ENCODE measurements at places on chromosomes 11 and 22. TPM values are rescaled to one million over a fixed set of nuclear protein-coding genes. Genes with fewer than 3 reads are reported as not detected.
A peak's percentile ranks its signal among the peaks of the same experiment; 100 is the strongest.

- DNase-seq: no peak
These were observed 1.7 kb upstream of the RTCB start for GRCh38 chr22:32413719-32414118.

DNA sequence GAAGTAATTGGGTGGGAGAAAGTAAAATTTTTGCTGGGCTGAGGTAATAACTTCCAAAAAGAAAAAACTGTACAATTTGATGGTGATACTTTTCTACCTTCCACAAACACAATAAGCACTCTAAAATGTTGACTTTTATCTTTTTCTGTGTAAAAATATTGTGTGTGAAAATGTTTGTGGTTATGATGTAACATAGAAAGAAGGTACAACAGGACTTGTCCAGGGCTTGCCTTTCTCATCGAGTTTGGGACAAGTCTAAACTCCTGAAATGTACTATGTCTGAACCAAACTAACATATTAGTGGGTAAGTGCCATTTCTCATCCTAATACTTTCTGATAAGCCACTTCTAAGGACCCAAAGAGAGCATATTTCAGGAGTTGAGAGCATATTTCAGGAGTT, 174.2 kb upstream of the PDGFD start:
- DNase-seq: no peak

DNA sequence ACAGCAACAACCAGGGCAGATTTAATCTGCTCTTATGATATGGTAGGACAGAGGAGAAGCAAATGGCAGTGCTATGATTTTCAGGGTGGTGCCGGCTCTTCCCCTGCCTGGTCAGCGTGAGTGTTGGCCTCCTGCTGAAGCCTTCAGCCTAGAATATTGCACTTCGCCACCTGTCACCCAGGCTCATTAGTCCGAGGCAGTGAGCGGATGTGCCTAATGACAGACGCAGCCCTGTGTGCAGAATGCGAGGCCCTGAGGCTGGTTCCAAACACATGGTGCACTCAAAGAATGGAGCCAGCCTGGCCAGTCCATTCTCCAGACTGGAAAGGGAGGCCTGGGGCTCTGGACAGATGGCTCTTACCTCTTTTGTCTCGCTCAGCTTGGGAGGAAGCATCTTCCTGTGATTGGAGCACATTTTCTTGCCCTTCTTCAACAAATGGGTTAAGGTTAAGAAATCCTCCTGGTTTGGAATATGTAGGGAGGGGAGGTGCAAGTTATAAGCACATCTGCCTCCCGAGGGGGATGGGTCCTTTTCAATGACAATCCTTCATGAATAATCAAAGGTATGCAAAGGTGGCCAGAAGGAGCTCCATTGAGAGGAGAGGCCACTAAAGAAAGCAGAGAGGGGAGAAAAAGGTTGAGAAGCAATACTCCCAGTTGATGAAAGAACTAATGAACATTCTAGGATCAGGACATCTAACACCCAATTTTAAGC, 39.7 kb upstream of the GALNT18 start:
- peak; percentile 40 for DNase-seq

DNA sequence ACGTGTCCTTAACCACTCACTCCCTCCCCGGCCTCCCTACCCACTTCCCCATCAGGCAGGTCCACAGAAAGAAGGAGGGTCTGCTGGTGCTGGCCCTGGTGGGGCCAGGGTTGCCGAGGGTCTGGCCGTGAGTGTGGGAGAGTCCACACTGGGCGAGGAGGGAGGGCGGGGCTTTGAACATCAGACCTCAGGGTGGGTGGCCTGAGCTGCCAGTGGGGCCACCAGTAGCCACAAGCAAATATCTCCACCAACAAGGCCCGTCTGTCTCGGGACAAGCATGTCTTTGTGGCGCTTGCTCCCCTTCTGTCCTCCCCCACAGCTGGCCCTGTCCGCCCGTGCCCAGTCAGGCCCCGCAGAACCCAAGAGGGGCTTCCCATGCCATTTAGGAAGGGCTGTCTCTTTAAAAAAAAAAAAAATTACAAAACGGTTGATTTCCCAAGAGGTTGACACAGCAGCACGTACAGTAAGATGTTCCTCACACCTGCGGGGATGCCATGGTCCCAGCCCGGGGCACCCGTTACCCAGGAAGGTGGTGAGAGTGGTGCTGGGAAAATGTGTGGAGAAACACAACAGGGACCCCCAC, 17.7 kb upstream of the TALDO1 start:
- DNase-seq: no peak

DNA sequence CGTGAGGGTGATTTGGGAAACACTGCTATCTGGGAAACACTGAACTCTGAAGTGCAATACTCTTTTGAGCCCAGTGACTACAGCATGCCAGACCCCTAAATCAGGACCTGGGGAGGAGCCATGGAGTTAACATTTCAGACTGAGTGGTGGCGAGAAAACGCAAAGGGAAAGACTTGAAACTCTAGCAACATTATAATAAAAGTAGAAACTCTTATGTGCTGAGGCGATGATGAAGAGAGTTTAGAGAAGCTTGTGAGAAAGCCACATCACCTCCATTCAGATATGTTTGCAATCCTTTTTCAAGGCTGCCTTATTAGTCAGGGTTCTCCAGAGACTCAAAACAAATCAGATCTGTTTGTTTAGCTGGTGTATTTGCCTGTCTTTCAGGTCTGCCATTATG, 1.9 kb downstream of the FEN1 start:
- DNase-seq: no peak

DNA sequence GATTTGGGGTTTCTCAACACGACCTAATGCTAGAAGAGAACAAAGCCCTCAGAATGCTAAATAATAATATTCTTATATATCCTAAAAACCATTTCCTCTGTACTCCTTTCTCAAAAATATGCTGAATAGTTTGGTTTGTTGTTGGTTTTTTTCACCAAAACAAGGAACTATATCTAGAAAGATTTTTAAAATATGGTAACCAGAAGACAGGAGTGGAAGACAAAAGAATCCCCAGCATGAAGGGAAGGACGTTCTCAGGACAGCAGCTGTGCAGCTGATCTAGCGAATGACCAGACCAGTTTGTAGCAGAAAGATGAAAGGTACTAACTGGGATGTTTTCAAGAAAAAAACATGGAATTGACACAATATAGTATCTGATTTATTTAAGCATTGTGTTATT, 19.3 kb downstream of the FEZ1 start:
- DNase-seq: no peak

DNA sequence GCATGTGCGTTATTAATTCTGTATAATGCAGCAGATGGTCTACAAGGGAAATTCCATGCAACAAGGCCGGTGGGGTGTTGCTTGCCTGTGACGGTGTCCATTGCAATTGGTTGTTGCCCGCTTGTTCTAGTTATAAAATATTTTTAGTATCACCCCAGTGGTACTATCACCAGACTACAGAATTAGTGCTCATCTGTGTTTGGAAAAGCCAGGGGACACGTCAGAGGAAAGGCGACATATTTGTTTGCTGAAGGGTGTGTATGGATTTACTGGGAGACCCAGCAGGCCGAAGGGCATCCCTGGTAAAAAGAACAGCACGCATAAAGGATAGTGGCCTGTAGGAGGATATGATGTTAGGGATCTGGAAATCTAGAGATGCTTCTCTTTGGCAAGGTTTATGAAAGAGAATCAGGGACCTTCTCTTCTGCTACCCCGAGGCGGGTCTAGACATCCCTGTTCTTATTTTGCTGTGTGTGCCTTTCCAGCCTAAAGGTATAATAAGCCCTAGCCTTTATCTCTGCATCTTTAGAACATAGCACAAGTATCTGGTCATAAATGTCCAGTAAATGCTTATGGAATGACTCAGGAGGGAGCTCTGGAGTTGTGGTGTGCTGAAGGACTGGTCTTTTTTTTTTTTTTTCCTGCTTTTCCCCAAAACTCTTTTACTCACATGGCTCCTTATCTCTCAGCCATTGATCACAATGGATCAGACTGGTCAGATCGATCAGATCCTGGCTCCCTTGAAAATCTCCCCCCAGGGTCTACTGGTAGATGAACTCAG, 90.9 kb downstream of the LDLRAD3 start:
- no peak for DNase-seq

- no peak for DNase-seq
These were observed 27.2 kb upstream of the SYT13 start for GRCh38 chr11:45313171-45313865.

- DNase-seq: no peak
These were observed 5.7 kb downstream of the POLR3H start for GRCh38 chr22:41538583-41538982.

DNA sequence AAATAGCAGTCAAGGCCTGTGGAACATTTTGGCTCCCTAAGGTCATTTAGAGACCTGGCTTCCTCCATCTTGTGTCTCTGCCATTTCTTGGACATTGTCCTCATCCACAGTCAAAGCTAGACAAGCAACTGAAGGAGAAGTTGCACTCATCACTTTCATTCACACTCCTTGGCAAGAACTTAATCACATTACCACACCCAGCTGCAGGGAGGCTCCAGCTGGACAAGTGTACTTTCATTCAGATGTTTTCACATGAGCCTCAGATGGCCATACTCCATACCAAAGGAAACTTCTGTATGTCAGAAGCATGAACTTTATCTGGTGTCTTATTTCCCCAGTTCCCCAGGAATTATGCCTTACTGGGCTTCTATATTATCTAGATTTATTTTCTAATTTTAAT, 537.4 kb downstream of the TMEM135 start:
- DNase-seq: no peak

GRCh38 chr11:81030186-81030585, 1589.4 kb upstream of the TENM4 start:
- no peak for DNase-seq

GRCh38 chr11:43735961-43736360, 55.4 kb downstream of the HSD17B12 start:
- peak; percentile 54 for DNase-seq

DNA sequence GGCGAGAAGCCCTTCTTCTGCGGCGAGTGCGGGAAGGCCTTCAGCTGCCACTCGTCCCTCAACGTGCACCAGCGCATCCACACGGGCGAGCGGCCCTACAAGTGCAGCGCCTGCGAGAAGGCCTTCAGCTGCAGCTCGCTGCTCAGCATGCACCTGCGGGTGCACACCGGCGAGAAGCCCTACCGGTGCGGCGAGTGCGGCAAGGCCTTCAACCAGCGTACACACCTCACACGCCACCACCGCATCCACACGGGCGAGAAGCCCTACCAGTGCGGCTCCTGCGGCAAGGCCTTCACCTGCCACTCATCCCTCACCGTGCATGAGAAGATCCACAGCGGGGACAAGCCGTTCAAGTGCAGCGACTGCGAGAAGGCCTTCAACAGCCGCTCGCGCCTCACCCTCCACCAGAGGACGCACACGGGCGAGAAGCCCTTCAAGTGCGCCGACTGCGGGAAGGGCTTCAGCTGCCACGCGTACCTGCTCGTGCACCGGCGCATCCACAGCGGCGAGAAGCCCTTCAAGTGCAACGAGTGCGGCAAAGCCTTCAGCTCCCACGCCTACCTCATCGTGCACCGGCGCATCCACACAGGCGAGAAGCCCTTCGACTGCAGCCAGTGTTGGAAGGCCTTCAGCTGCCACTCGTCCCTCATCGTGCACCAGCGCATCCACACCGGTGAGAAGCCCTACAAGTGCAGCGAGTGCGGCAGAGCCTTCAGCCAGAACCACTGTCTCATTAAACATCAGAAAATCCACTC, 12.2 kb downstream of the ZNF74 start:
- no peak for DNase-seq

- DNase-seq: peak; percentile 78
These were observed 1.7 kb downstream of the CAPRIN1 start for GRCh38 chr11:34053161-34053686.

DNA sequence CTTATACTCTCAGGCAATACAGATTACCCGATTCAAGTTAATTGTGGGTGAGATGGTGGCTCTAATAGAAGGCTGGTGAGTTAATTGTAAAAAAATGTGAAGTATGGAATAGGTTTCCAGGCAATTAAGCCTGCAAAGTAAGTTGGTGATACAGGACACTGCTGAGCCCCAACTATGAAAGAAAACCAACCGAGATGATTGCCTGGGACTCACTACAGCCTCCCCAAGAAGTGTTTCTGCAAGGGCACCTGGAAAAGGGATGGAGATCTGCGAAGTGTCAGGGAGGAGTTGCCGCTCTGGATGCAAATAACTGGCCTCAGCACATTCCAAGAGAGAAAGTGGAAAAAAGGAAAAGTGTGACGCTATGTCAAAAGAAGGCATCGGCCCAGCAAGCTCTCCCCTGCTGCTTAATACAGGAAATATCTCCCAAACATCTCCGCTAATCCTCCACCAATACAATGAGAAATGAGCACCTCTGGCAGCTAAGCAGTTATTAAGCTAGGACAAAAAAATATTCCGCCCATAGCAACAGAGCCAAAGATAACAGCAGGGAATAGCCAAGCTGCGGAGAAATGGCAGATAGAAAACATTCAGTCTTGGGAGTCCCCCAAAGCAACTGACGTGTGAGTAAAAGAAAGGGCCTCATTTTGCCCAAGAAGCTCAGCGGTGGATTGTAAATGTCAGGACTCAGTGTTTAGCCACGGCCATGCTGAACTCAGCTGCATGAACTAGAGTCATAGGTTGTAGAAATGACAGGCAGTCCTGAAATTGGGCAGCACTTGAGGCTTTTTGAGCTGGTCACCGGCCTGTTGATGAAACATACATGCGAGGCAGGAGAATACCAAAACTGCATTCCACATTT, 133.7 kb downstream of the SNX19 start:
- peak; percentile 83 for DNase-seq

GRCh38 chr11:79344753-79345294, 96.0 kb downstream of the TENM4 start:
- DNase-seq: no peak

DNA sequence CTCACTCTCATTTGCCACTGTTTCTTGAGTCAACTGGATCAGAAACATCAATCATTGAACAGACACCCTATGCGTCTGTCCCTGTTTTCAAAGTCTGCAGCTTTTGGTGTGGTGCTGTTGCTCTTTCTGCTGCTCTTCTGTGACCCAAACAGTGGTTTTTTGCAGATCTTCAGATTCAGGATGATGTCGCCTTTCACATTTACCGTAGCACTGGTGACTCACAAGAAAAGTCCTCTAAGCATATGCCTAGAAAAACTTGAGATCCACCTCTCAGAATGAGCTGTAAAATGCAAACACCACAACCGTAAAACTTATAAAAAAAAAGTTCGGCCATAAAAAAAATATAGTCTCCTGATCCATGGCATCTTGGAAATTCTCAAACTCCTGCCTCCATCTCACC, 400.4 kb downstream of the NTM start:
- DNase-seq: no peak

- DNase-seq: no peak
These were observed 94.0 kb upstream of the APOA1 start for GRCh38 chr11:116931206-116931953.

GRCh38 chr11:112745973-112746372, 215.2 kb upstream of the NCAM1 start:
- DNase-seq: no peak

- no peak for DNase-seq
These were observed 40.7 kb upstream of the RBFOX2 start for GRCh38 chr22:36069368-36069767.

GRCh38 chr11:126918556-126918955, 82.0 kb downstream of the KIRREL3 start:
- DNase-seq: peak; percentile 42

The P2RY2 gene
- polyA plus RNA-seq: 1.0 TPM

The ALDH3B1 gene
- polyA plus RNA-seq: 7.1 TPM

The IRAG1 gene
- 3.1 TPM for polyA plus RNA-seq

The MRGPRX3 gene
- not detected for polyA plus RNA-seq

The MS4A7 gene
- 13.5 TPM for polyA plus RNA-seq

The TSGA10IP gene
- not detected for polyA plus RNA-seq

The BBOX1 gene
- not detected for polyA plus RNA-seq

The GP1BB gene
- 4.2 TPM for polyA plus RNA-seq

Data from muscle of back (tissue), 13 donors.